ENCODE measurements at places on chromosomes 3 and 15.

GRCh38 chr15:48868536-48868935, 9.4 kb upstream of the EID1 start:
- no peak for DNase-seq

- no peak for DNase-seq
Measured at GRCh38 chr3:44665173-44665572, 16.6 kb downstream of the ZNF35 start.

- DNase-seq, result no peak
Measured at GRCh38 chr15:44735482-44736180, 697 bp upstream of the TRIM69 start.

GRCh38 chr3:133745981-133746711, at the start of gene TF:
TSS of gene TF (plus strand) at chr3:133746393. CDS start at chr3:133746441, 48 bp downstream.
- DNase-seq, result no peak

- DNase-seq, result no peak
Measured at GRCh38 chr3:126033051-126033745, 50.7 kb downstream of the SLC41A3 start.

- no peak for DNase-seq
Measured at GRCh38 chr3:46717447-46718231, at the start of gene PRSS50. TSS of gene PRSS50 (minus strand) at chr3:46717869. CDS start at chr3:46717824, 45 bp downstream.

- no peak for DNase-seq
Measured at GRCh38 chr3:4426261-4426781, 40.7 kb downstream of the SUMF1 start.

GRCh38 chr3:53273146-53273670, 17.4 kb upstream of the TKT start:
- DNase-seq, result no peak

DNA sequence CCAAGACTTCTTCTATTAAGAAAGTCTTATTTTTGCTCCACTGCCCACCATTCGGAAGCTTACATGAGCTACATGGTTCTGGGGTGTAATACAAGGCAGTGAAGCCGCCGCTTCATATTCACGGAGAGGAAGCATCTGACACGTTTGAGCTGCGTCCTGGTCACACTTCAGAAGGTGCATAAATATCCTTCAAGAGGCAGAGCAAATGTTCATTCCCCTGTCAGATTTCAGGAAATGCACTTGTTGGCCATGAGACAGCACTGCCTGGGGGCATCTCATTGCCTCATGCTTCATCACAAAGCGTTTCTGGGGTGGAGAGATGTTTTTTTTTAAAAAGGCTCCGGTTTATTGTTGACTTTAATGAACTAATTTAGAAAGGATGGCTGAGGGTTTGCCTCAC, 119.9 kb downstream of the CADPS start:
- DNase-seq, result no peak

Measured in stimulated activated CD8-positive, alpha-beta memory T cell treated with anti-CD3 and anti-CD28 coated beads, Interleukin-4, amount 100 ng/mL, for 4 hours (primary cell).